ENCODE measurements at places on chromosomes 2 and 18.

DNA sequence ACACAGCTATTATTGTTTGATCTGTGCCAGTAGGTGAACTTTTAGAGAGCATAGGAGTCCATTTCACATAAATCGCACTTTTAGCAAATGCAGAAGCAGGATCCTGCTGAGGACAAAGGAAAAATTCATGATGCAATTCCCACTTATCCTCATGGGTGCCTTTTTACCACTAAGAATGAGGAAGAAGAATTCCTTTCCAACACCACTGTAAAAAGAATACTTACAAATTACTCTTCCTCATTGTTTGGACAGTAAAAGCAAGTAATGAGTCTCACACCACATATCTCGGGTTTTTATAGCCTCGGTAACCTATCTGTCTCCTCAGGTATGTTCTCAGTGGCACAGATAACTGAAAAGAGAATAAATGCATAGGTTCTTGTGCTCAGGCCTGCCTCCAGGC is 238.5 kb downstream of the MTX2 start:
- no peak for DNase-seq

DNA sequence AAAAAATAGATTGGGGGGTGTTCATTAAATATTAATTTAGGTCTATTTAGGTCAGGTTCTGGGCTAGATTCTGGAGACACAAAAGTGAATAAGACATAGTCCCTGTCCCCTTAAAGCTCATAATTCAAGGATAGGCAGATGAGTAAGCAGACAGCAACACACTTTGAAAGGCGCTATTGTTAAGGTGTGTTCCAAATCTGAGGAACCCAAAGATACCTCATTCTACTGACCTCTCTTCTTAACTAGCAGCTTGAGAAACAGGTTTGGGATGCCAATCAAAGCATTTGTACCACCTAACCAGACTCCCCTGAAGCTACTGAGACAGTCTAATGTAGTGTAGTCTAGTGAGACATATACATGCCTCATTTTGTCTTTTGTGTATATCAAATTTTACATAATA is 34.8 kb downstream of the SEMA4F start:
- no peak for DNase-seq

DNA sequence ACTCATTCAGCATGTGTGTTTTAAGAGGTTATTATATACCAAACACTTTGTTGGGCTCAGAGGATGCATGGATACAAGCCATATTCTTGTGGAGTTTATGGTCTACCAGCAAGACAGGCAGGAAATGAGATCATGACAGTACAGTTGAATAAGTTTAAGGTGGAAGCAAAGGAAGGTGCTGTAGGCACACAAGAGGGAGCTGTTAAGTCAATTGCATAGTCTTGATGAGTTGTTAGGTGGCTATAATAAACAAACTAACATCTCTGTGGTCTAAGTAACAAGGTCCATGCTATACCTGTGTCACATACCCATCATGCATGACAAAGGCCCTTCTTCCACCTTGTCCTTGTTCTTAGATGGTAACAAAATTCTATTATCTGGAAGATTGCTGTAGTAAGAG is 538.3 kb downstream of the CNTNAP5 start:
- DNase-seq: no peak

- no peak for DNase-seq
Observed at GRCh38 chr2:88738271-88738670, 46.8 kb downstream of the RPIA start.

- no peak for DNase-seq
Observed at GRCh38 chr2:48165070-48165753, 258.9 kb upstream of the FBXO11 start.

- no peak for DNase-seq
Observed at GRCh38 chr2:68512966-68513365, 45.6 kb downstream of the APLF start.

DNA sequence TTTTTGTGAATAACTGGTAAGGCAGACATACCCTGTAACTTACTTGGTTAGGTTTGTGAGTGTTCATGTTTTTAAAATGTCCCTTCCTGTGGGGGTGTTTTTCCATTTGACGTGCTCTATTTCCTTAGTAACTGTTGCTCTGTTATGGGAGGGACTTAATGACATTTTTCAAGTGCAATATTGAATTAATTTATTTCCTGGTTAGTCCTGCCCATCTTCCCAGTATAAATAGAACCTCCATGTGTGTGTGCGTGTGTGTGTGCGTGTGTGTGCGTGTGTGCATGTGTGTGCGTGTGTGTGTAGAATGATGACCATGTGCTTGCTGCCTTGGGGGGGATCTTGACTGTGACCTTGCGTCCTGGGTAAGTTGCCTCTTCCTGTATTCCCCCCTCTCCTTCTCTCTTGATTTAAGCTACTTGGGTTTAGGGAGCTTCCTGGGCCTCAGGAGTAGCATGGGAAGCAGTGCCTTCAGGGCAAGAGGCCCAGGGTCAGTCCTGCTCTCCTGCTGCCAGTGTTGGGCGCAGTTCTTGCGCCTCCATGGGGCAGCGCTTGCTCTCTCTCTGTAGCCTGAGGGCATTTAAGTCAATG is 163.9 kb downstream of the LDLRAD4 start:
- peak; percentile 53 for DNase-seq

GRCh38 chr2:206245265-206245672 is 29.2 kb upstream of the ZDBF2 start:
- DNase-seq: peak; percentile 8

- DNase-seq: no peak
Observed at GRCh38 chr18:28511413-28511821, 334.5 kb upstream of the CDH2 start.

GRCh38 chr2:151782378-151783132 is 45.7 kb downstream of the ARL5A start:
- no peak for DNase-seq

DNA sequence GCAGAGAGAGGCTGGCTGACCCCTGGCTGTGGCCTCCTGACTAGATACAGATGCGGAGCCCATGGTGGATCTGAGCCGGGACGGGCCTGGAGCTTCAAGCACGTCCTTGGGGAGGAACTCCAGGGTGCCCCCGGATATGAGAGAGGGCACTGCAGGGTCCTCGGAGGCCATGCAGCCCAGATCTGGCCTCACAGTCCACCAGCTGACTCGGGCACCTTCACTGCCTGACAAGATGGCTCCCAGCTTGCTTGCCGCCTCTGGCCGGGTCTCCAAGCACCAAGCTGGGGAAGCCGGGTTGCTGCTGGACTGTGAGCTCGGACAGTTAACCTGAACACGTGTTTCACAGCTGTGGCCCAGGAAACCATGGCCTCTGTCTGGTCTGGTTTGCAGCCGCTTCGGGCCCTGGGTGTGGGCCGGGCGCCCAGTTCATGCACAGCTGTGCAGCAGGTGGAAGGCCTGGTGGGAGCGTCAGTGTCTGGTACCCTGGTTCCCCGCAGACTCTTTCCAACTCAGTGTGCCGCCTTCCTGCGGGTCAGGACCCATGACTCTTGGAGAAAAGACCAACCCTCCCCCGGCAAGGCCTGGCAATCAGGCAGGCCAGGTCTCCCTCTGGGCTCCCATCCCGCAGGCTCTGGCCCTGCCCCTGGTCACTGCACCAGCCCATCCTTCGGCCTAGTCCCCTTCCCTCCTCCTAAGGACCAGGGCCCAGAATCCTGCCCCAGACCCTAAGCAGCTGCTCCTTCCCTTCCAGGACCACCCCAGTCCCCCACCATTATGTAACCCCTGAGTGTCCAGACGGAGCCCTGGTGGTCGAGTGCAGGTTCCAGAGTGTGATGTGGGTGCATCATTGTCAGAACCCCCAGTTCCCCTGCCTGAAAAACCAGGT is 74.6 kb upstream of the OTOS start:
- DNase-seq: no peak

DNA sequence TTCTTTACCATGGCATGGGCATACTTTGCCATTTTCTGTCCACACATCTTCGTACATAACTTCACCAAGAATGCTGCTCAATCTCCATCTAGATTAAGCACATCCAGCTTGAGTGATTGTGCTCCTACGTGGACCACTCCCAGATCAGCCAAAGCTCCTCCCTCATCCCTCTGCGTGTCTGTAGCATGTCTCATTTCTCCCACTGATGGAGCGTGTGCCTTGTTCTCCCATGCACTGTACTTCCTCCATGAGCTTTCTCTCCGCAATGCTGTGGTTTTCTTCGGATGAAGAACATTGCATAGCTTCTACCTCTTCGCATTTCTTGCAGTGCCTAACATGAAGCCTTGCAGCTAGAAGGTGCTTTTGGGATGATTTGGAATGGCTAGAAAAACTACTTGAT is 13.5 kb downstream of the CCL20 start:
- DNase-seq: no peak

DNA sequence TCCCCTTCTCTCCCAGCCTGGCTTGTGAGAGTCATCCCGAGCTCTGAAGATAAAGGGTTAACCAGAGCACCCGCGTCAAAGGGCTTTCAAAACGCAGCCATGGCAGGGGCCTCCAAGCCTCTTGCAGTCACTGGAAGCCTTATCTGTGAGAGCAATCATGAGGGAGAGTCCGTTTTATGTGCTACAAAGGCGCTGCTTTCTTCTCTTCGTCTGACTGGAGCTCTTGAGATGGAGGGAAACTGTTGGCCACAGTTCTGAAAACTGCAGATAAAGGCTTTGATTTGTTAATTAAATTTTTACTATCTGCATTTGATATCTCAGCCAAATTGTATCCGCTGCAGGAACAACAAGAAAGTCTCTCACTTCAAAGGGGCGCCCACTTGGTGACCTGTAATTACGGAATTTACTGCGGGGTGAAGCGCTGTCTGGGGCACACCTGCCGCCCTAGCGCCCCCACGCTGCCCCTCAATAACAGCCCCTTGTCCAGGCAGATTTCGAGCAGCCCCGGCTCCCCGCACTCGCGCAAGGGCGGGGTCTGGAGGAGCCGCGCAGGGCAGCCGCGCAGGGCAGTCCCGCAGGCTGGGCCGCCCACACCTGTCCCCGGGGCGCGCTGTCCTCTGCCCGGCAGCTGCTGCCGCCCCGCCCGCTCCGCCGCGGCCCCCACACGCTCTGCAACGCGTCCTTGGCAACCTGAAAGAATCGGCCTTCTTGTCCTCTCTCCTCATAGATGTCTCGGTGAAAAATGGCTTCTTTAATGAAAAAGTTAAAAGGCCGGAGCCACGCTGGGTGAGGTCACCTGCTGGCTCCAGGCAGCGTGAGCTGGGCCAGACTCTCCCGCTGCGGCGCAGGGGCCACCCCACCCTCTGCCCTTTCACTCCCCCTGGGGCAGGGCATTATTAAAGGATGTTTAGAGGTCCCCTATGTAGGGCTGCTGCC is 217.9 kb downstream of the VAPA start:
- no peak for DNase-seq

GRCh38 chr2:112583497-112584133 is 794 bp upstream of the CHCHD5 start:
- no peak for DNase-seq

GRCh38 chr18:57523171-57523956 is 63.1 kb downstream of the FECH start:
- no peak for DNase-seq

- DNase-seq: peak; percentile 37
Observed at GRCh38 chr2:106120432-106120831, 73.7 kb downstream of the UXS1 start.

DNA sequence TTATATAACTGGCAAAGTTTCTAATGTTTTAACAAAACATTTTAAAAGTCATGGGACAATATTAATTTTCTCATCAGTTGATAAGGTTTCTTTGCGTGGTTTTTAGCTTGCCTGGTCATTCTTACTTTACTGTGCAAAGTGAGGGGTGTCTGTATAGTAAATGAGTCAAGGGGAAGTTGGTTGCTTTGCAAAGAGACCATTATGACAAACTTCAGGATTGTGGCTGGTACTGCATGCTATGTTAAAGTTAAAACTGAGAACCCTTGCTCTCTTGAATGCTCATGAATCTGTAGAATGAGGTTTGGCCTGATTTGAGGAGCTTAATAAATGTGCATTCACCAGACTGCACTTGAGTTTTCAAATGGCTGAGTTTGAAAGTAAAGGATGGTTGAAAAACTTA is 47.0 kb downstream of the COL4A4 start:
- no peak for DNase-seq

DNA sequence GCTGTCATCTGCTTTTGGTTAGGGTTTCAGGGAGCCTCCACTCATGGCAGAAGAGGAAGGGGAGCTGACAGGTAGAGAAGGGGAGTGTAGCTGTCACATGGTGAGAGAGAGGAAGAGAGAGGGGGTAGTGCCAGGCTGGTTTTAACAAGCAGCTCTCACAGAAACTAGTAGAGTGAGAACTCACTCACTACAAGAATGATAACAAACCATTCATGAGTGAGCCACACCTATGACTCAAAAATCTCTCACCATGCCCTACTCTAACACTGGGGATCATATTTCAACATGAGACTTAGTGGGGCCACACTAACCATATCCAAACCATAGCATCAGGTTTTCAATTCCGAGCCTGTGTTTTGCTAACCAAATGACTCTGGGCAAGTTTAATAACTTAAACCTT is 274.9 kb upstream of the VWC2L start:
- DNase-seq: no peak

DNA sequence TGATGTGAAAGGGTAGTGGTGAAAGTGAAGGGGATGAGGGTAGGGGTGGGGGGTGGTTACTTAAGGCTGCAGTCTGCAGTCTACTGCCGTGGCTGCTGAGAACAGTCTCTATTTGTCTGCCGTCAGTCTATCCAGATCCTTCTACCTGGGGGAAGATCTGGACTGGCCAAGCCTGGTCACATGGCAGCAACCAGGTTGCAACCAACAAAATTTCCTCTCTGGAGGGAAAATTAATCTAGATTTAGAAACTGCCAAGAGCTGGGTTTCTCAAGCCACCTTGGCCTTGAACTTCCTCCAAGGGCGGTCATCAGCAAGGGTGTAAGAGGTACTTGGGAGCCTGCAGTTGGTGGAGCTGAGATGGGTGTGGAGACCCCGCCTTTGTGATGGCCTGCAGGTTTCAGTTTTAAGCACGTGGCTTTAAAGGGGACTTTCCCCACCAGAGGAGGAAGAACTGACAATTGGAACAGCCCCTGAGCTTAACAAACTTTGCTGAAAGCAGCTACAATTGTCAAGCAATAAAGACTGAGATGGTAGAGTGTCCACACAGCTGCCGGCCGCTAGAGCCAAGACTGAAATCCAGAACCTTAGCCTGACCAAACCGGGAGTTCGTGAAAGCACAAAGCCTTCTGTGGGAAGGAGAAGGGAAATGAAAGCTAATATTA is 31.4 kb upstream of the KCMF1 start:
- no peak for DNase-seq

- no peak for DNase-seq
Observed at GRCh38 chr2:168191955-168192785, 55.2 kb downstream of the STK39 start.

All from NCI-H774 (cell line).